ENCODE measurements at places on chromosomes 2 and 18.

GRCh38 chr2:73185965-73186364 lies 16.4 kb upstream of the NOTO start:
- DNase-seq, result no peak

- DNase-seq, result no peak
Measured at GRCh38 chr2:201127570-201127969, 11.6 kb downstream of the CFLAR start.

- no peak for DNase-seq
Measured at GRCh38 chr18:36073676-36074075, 6.3 kb upstream of the RPRD1A start.

DNA sequence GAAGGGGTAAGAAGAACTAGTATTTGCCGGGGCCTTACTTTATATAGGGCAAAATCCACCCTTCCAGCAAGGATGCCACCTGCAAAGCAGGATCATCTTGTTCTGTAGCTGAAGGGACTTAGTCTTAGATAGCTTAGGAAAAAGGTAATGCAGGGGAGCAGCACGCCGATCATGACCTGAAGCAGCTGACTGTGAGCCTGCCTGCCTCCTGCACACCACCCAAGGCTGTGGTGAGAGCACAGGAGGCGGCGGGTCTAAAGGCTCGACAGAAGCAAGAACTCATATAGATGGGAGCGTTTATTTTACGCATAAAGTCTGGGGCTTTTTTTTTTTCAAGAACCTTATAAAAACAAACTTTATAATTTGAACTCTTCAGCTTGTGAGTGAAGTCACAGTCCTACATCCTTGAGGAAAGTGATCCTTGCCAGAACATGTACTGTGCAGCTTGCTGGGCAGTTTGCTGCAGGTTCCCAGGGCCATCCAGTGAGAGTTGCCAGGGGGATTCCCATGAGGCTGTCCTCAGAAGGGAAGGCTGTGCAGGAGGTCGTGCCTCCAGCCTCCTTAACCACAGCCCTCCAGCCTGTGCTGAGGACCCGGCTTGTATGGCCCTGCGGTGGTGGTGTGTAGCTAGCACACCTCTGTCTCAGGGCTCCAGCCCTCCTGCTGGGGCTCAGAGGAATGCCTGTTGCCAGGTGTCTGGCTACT lies 92.1 kb downstream of the RNF144A start:
- DNase-seq, result no peak

DNA sequence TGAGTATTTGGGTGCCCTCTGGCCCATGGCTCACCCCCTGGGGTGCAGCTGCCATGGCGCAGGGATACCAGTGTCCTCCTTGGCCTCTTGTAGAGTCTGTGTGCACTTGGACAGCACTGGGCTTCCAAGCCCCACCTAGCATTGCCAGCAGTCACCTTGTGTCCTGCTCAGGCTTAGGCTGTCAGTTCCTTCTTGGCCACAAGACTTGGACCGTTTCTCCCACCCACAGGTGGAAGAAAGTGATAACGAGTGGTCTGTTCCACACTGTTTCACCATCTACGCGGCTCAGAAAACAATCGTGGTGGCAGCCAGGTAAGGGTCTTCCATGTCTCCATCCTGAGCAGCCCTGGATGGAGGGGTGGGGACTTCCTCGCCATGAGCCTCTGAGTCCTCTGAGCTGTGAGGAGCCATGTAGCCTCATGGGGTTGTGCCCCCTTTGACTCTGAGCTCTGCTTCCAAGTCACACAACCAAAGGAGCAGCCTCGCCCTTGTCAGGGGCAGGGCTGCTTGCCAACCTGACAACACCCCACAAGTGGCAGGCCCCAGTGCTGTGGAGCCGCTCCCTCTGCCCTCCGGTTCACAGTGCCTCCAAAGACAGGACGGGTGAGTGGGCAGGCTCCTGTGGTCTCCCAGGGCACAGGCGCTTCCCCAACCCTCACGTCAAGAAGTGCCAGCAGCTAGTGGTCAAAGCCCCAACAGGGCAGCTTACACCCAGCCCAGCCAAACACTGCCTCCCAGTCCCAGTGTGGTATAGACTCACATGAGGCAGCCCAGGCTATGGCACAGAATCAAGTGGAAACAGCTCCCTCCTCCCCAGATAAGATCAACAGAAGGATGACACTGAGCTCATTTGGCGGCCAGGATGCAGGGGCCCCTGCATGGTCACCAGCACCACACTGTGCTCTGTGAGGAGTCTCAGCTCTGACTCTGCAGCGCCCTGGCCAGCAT lies 18.4 kb downstream of the STK25 start:
- no peak for DNase-seq

- DNase-seq, result no peak
Measured at GRCh38 chr18:3863006-3863405, 413.0 kb downstream of the TGIF1 start.

- no peak for DNase-seq
Measured at GRCh38 chr18:67783196-67783946, 266.9 kb upstream of the DSEL start.

DNA sequence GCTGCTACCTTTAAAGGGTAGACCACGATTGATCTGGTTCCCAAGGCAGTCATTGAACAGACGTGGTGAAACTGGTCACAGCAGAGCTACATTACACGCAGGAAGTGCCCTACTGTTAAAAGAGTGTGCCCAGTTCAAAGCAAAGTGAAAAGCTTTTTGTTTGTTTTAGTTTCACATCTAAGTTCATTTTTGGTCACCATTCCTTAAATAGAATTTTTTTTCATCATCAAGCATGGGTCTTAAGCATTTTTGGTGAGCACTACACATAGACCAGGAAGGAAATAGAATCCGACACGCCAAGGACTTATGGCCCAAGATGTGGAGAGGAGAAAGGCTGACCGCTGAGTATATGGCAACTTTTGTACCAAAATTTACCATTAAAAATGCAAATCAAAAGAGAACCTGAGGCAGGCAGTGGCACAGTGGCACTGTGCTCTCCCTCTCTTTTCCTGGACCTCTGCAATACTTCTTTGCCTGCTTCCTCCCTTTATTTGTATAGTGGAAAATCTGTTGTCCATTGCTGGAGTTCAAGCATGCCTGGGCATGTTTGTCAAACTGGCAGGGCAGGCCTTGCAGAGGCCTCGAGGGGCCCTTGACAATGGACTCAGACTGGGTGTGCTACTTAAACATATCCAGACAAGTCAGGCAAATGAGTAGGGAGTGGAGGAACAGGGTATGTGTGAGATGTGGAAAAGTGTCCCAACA lies 42.6 kb upstream of the HNRNPA3 start:
- DNase-seq, result no peak

DNA sequence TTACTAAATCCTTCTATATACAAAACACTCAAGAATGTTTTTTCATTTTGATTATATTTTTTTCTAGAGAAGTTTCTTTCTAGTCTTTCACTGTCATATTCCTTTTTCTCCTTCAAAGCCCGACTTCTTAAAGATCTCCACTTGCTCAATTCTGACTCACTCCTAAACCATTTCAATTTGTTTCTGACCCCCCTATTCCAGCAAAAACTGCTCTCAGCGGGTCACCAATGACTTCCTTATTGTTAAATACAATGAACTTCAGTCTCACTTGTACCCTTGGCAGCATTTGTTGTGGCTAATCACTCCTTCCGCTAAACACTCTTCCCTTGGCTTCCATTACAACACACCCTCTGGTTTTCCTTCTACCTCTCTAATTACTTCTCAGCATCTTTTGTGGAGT lies 111.1 kb upstream of the RBBP8 start:
- no peak for DNase-seq

GRCh38 chr2:119641562-119642258 lies 37.3 kb upstream of the TMEM177 start:
- peak; percentile 57 for DNase-seq

GRCh38 chr2:237885931-237886684 lies 26.7 kb downstream of the RAMP1 start:
- peak; percentile 35 for DNase-seq

DNA sequence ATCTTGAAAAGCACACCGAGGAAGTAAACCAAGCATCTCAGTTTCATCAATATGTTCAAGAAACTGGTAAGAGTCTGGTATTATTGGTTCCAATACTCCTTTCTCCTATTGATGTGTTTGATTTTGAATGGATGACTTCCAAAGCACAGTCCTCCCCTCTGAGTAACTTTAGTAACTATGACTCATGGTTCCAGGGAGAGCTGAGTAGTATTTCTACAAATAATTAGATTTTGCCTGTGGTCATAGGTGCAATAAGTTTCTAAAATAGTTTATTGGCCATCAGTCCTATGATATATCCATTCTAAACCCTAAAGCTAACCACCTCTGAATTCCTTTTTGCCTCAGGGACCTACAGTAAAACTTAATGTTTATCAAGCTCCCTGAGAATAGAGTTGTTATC lies 352.4 kb downstream of the XIRP2 start:
- no peak for DNase-seq

GRCh38 chr18:68104036-68104435 lies 587.5 kb upstream of the DSEL start:
- DNase-seq, result no peak

DNA sequence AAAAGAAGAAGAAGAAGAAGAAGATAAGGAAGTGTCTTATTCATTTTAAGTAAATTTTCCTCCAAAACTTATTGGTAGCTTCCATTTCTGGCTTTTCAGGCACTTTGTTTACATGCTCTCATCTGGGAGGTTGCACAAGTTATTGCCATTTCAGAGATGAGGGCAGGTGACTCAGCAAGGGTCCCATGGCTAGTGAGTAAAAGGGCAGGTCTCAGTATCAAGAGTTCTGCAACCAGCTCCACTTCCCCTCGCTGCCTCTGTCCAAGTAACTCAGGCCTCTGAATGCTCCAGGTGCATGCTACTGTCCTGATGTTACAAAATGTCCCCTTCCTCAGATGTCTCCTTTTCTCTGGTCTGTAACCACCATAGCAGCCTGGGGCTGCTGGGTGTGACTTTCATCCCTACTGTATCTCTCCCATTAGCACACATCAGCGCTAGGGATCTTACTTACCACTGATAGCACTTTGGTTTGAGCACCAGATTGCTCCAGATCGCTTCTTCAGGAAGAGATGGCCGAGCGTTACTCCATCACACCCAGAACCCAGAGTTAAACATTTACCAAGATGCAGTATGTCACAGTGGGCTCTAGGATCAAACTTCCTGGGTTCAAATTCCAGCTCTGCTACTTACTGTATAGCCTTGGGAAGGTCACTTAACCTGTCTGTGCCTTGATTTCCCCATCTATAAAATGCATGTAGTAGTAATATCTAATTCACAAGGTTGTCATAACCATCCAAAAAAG lies 57.4 kb upstream of the LAPTM4A start:
- no peak for DNase-seq

- no peak for DNase-seq
Measured at GRCh38 chr2:66771359-66771976, 336.5 kb downstream of the MEIS1 start.

GRCh38 chr2:197871780-197872456 lies 67.5 kb downstream of the PLCL1 start:
- DNase-seq, result no peak

DNA sequence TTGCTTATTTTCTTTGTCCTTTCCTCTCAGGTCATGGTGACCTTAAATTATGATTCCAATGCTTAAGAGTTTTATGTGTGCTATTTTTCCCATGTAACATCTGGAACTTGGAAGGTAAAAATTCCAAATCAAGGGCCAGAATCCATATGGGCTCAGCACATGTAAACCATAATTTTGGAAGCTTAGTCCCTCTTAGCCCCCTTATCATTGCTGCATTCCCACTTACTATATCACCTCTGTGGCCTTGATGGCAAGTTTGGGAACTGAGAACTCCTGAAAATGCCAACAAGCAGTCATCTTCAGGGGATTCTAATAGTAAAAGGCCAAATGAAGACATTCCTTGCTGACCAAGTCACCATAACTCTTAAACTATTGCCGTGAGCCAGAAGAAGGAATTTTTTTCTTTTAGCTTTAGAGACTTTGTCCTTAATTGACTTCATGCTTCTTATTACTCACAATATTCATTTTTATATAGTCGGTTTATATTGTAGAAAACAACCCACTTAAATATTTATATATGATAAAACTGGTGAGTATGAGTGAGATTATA lies 251.4 kb downstream of the SLC8A1 start:
- no peak for DNase-seq

Data from CD8-positive, alpha-beta memory T cell (primary cell).